Purkinje cell (primary cell): ENCODE measurements at places on chromosomes 2 and 18. TPM values are rescaled to one million over a fixed set of nuclear protein-coding genes. Genes with fewer than 3 reads are reported as not detected.

Gene CLASP1
- 210 and 282 TPM in 2 replicates for polyA plus RNA-seq

Gene MCM6
- polyA plus RNA-seq, result 2.5 and 11.5 TPM in 2 replicates

Gene WNT6
- not detected in 2 replicates for polyA plus RNA-seq

Gene LOXL3
- polyA plus RNA-seq, result 1.7 TPM in 1 of 2 replicates, not detected in the other

Gene APCDD1
- polyA plus RNA-seq, result 1.1 and 3.3 TPM in 2 replicates

Gene GALR1
- 0.32 TPM in 1 of 2 replicates, not detected in the other for polyA plus RNA-seq

Gene CCDC150
- 1.6 TPM in 1 of 2 replicates, not detected in the other for polyA plus RNA-seq

Gene DYSF
- not detected in 2 replicates for polyA plus RNA-seq

Gene CHMP3
- polyA plus RNA-seq, result 43.6 and 63.8 TPM in 2 replicates

Gene HRH4
- not detected in 2 replicates for polyA plus RNA-seq

Gene SERPINB2
- not detected in 2 replicates for polyA plus RNA-seq

Gene CCDC148
- 6.8 and 8.5 TPM in 2 replicates for polyA plus RNA-seq

Gene SLC9A4
- polyA plus RNA-seq, result 0.11 and 0.15 TPM in 2 replicates

Gene ELOA2
- not detected in 2 replicates for polyA plus RNA-seq

Gene CXCR1
- not detected in 2 replicates for polyA plus RNA-seq

Gene FAM110C
- 2.0 TPM in 1 of 2 replicates, not detected in the other for polyA plus RNA-seq

Gene L3MBTL4
- 0.31 TPM in 1 of 2 replicates, not detected in the other for polyA plus RNA-seq

Gene EMILIN1
- not detected in 2 replicates for polyA plus RNA-seq

Gene RNF152
- 2.7 and 3.5 TPM in 2 replicates for polyA plus RNA-seq

Gene UGT1A10
- not detected in 2 replicates for polyA plus RNA-seq

Gene TM4SF20
- 0.55 and 0.74 TPM in 2 replicates for polyA plus RNA-seq

Gene HSBP1L1
- polyA plus RNA-seq, result 9.5 and 26.3 TPM in 2 replicates

Gene FAM136A
- polyA plus RNA-seq, result 32.6 and 41.9 TPM in 2 replicates

Gene GNAL
- 2.7 and 5.0 TPM in 2 replicates for polyA plus RNA-seq

Gene ZDBF2
- polyA plus RNA-seq, result 7.6 and 11.1 TPM in 2 replicates

Gene CYBRD1
- polyA plus RNA-seq, result 5.1 and 7.9 TPM in 2 replicates

Gene LYG2
- polyA plus RNA-seq, result 0.39 and 11.1 TPM in 2 replicates

Gene MAP2
- polyA plus RNA-seq, result 87.1 and 160 TPM in 2 replicates

Gene EPC2
- polyA plus RNA-seq, result 6.0 and 14.3 TPM in 2 replicates

Gene ATOH8
- not detected in 2 replicates for polyA plus RNA-seq

Gene PPIG
- polyA plus RNA-seq, result 173 and 191 TPM in 2 replicates

Gene ATP8B1
- polyA plus RNA-seq, result 0.11 TPM in 1 of 2 replicates, not detected in the other

Gene ACMSD
- not detected in 2 replicates for polyA plus RNA-seq

Gene AQP12A
- polyA plus RNA-seq, result not detected in 2 replicates

Gene DSG1
- polyA plus RNA-seq, result 0.74 TPM in 1 of 2 replicates, not detected in the other

Gene MRPL33
- 616 and 668 TPM in 2 replicates for polyA plus RNA-seq

Gene GAL3ST2
- not detected in 2 replicates for polyA plus RNA-seq

Gene RAD51AP2
- polyA plus RNA-seq, result 0.46 TPM in 1 of 2 replicates, not detected in the other

Gene APOB
- 0.05 TPM in 1 of 2 replicates, not detected in the other for polyA plus RNA-seq
